ENCODE measurements at places on chromosomes 4 and X.

DNA sequence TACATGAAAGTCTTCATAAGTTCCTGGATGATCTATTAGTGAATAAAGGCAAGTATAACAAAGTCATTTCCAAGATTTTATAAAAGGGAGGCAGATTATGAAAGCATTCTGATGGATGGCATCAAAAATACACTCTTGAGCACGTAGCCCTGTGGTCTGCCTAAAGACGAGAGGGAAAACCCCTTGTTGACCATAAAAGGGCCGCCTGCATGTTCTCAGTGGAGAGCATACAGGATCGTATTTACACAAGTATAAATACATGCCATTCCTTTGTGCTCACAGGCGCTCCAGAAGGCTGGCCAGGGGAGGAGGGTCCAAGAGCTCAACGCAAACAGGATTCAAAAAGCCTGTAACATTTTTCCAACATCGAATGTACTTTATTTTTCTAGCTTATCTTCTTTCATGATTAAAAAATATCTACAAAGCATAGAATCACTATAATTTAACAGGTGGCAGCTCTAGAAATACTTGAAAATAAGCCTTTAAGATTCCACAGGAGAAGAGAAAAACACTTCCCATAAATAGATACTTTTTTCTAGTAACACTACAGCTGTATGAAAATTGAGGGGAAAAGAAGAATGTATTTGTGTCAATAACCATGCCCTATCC is 29.6 kb downstream of the PDGFC start:
- DNase-seq = no peak

DNA sequence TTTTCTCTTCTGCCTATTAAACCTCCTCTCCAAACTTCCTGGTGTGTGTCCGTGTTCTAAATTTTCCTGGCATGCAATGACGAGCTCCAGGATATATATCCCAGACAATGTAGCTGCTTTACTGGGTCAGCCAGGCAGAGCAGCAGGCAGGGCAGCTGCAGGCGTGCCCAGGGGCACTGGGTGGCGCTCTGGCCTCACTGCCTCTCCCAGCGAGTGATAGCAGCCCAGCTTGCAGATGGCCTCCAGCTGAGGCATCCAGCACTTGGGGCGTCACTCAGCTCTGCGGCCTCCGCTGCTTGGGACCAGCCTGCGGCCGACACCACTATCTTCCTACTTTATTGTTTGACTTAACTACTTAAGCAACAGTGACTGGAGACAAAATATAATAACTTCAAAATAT is 23.0 kb upstream of the UBA6 start:
- peak; percentile 42 for DNase-seq

DNA sequence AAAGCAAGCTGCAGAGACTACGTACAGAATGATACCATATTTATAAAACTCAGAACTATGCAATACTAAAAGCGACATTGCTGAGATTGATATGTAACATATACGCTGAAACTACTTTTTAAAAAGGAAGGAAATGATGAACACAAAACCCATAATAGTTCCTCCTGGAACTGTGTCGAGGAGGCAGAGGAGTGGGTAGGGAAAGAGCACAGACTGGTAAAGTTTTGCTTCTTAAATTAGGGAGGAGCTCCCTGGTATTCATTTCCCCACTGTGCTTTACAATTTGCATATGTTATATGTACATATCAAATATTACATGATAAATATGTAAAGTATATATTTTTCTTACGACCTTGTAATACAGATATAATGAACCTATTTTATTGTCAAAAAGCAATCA is 13.9 kb downstream of the UFSP2 start:
- no peak for DNase-seq

- no peak for DNase-seq
These were observed 56.9 kb downstream of the CPLX1 start for GRCh38 chr4:768995-769394.

- DNase-seq = no peak
These were observed 111.3 kb downstream of the PSAPL1 start for GRCh38 chr4:7323461-7323871.

DNA sequence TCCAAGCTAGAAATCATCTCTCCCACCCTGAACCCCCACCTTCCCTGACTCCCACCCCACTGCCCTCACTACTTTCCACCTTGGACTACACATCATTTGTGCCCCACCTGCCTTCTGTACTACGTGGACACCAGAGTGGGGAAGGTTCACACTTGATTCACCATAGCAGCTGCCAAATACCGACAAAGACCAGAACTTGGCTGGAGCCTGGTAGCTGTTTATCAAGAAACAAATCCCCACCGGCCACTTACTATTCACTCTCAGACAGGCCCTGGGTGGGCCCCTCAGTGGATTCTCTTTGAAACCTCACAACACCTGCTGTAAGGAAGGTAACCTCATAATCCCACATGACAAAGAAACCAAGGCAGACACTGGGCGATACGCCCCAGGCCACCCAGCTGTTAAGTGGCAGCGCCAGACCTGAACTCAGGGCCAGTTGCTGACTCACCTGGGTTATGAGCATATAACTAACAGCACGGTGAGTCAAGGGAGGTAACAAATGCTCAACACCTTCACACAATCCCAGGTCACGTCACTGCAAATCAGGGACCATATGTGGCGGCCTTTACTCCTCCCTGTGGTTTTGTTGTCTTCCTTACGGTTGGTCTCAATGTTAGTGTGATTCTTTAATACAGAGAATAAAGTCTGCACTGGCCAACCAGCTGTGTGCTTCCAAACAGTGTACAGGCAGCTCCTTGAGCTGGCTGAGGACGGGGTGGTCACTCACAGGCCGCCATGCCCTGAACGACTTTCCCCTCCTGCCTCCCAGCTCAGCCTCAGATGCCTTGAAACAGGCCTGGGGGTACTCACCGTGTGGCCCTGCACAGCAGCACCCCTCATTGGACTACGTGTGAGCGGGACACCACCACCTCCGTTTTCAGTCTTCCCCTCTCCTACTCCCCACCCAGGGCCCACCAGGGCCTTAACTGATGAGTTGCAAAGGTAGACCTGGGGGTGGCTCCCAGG is 7.5 kb downstream of the WDR1 start:
- DNase-seq = no peak
